ENCODE measurements at places on chromosomes 12 and 14.

GRCh38 chr12:8127138-8127537, 3.7 kb downstream of the CLEC4A start:
- no peak for DNase-seq

DNA sequence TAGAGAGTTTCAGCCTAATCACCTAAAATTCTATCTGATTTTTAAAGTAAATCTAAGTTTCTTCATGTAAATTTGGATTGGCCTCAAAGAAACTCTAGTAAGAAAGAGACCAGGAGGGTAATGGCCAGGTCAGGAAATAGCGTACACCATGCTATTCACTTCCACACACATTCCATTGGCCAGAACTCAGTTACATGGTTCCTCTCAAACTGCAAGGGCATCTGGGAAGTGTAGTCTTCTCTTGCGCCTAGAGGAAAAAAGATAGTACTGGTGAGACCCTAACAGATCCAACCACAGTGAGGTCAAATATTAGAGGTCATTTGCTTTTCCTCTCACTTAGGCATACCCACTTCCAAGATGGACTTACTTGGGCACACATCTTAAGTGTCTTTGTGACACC, 39.1 kb downstream of the MBIP start:
- DNase-seq = no peak

DNA sequence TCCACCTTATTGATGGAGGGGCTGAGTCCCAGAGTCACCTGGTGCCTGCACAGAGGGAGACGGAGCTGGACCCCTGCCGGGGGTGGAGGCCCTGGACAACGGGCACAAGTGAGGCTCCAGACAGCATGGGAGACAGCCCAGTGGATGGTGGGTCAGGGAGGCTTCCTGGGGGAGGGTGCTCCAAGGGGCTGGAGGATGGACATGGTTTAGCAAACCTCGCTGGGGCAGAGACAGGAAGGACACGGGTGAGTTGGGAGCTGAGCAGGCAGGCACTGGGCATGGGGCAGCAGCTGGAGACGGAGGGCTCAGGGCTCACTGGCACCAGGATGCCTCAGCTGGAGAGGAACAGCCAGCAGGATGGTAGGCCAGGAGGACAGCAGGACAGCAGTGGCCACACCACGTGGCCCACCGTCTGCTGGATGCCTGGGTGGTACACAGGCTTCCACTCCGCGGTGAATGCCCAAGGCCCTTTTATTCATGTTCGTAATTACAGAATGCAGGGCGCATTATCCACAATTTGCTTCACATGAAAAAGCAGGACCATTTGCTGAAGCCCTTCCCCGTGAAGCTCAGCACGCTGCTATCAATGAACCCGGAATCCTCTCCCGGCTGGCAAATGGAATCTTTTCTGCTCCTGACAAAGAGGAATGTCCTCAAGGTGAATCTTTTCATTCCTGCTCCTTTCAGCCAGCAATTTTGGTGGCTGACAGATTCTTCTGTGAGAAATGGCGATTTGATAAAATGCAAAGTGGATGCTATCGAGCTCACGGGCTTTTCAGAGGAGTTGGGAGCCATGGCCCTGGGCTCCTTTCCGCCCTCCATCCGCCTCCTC, 138.1 kb upstream of the C14orf180 start:
- DNase-seq = no peak

DNA sequence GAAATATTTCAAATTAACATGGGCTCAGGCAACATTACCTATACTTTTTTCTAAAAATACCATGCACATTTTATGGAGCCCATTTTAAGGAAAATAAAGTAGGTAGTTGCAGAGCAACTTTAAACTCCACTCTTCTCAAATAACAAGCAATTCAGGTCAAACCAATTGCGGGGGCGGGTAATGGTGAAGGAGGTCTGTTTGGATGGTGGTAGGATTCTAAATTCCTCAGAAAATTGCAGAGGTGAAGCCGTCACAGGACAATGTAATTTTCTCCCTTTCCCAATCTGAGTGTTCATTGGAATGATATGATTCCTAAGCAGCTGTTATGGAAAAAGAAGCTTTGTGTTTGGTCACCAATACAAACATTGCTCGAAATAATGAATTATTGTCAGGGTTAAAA, 11.6 kb downstream of the PKP2 start:
- no peak for DNase-seq

- DNase-seq = no peak
Observed at GRCh38 chr12:53255996-53256395, 12.1 kb upstream of the ESPL1 start.

GRCh38 chr12:117362391-117362790, 965 bp upstream of the NOS1 start:
- DNase-seq = no peak

GRCh38 chr12:2783936-2784600, 10.7 kb upstream of the FKBP4 start:
- no peak for DNase-seq

DNA sequence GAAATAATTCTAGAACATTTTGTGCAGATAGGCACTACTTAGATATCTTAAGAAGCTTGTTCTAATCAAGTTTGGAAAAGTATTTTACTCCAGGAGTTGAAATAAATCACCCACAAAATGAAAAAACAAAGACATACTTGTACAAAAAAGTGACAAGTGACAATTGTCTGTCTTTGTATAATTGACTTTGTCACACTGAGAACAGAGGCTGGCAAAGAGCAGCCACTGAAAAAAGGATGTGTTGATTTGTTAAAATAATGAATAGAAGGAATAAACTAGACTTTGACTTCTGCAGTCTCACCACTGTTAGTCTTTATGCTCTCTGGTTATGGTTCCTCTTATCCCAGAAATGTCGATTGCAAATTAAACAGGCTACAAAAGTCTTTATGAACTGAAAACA, 77.6 kb downstream of the PTPRR start:
- no peak for DNase-seq

- no peak for DNase-seq
Observed at GRCh38 chr14:105340821-105341733, 26.5 kb downstream of the PACS2 start.

GRCh38 chr14:69941768-69942742, 62.8 kb downstream of the SMOC1 start:
- DNase-seq = no peak

DNA sequence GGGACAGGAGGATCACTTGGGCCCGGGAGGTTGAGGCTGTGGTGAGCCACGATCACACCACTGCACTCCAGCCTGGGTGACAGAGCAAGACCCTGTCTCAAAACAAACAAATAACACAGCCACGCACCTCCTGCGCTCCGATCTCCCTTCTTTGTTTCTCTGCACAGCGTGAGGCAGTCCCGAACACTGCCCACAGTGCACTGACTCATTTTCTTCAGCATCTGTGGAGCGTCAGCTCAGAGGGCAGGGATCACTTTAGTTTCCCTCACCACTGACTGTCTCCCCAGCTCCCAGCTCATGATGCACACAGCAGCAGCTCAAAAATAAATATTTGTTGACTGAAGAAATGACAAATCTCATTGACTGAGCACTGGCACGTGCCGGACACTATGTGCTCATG, 883 bp upstream of the MYL2 start:
- DNase-seq = no peak
